ENCODE measurements at places on chromosomes 1 and 21.

GRCh38 chr1:186326009-186326408, 49.0 kb downstream of the TPR start:
- no peak overlapping the region for H3K27ac ChIP-seq
- peaks cover 6% of the 10 kb centered on the region for H3K4me1 ChIP-seq
- H3K36me3 ChIP-seq = peaks cover 66% of the 10 kb centered on the region
- no peak overlapping the region for H3K4me3 ChIP-seq
- no peak for DNase-seq

- H3K27ac ChIP-seq = no peak overlapping the region
- no peaks in the 10 kb centered on the region for H3K36me3 ChIP-seq
- no peaks in the 10 kb centered on the region for H3K4me1 ChIP-seq
- no peaks in the 10 kb centered on the region for H3K27me3 ChIP-seq
- no peak overlapping the region for H3K4me3 ChIP-seq
Measured at GRCh38 chr1:114062477-114063099, 83.3 kb downstream of the OLFML3 start.

- H3K27ac ChIP-seq = peak overlapping the region; percentile 6
- peaks cover 15% of the 10 kb centered on the region for H3K4me1 ChIP-seq
- no peak for DNase-seq
- H3K27me3 ChIP-seq = no peaks in the 10 kb centered on the region
- peaks cover 38% of the 10 kb centered on the region for H3K36me3 ChIP-seq
Measured at GRCh38 chr1:11286735-11287410, 13.9 kb downstream of the UBIAD1 start.

- DNase-seq = no peak
- H3K27ac ChIP-seq = no peak overlapping the region
- no peak overlapping the region for H3K4me3 ChIP-seq
- H3K4me1 ChIP-seq = no peaks in the 10 kb centered on the region
Measured at GRCh38 chr1:42998386-42998785, 39.7 kb upstream of the SLC2A1 start.

GRCh38 chr1:7669559-7670311, 101.4 kb upstream of the VAMP3 start:
- no peaks in the 10 kb centered on the region for H3K36me3 ChIP-seq
- H3K27me3 ChIP-seq = peaks cover 9% of the 10 kb centered on the region
- DNase-seq = no peak

DNA sequence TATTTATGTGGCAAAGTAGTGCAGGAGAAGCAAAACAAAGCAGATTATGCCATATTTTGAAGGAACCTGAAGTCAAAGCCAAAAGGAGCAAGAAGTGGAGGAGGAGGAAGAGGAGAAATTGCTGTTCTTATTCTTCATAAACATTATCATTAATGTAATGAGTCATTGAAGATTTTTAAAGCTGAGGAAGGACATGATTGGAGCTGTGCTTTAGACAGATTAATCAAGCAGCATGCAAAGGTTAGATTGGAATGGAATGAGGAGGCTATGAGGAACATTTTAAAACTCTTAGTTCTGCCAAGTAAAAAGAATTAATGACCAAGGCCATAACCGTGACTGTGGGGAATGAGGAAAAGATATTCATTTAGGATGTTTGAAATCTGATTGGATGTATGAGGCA, 33.0 kb upstream of the HSD17B7 start:
- no peak for DNase-seq
- H3K4me1 ChIP-seq = no peaks in the 10 kb centered on the region
- no peak overlapping the region for H3K27ac ChIP-seq
- H3K4me3 ChIP-seq = no peak overlapping the region
- no peaks in the 10 kb centered on the region for H3K36me3 ChIP-seq

- H3K27me3 ChIP-seq = no peaks in the 10 kb centered on the region
- H3K36me3 ChIP-seq = peaks cover 40% of the 10 kb centered on the region
Measured at GRCh38 chr1:41003127-41003639, 18.3 kb downstream of the SLFNL1 start.

DNA sequence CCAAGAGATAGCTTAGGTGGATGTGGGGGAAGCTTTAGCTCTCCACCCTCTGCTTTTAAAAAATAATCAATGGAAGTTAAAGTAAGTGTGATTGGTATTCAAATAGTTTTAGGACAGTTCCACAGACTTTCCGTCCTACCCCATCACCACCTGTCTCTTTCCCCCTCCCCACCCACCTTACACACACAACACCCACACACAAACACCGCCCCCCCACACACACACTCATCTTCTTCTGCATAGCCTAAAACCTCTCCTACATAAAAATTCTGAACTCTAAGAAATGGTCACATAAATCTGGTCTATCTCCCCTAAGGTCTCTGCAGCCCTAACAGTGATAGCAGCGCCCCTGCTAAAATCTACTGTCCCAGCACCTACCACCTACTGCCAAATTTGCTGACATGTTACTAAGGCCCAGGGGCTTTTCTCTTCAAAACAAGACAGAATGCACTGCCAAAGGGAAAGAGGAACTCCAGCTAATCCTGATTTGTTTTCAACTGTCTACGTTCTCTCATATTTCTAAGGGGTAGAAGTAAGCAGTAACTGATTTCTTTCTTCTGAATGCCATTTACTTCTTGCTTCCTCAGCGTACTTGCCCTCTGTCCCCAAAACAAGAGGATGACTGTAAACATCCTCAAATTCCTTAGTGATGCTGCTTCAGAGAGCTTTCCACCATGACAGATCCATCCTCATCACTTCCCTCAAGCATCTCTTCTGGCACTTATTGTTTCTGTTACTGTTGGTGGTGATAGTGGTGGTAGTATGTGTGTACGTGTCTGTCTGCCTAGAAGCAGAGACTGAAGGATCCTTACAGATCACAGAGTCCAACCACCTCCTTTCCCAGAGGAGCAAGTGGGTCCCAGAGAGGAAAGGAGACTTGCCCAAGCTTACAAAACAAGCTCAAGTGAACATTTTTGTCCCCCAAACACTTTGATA, 56.8 kb downstream of the LUZP1 start:
- no peaks in the 10 kb centered on the region for H3K27me3 ChIP-seq
- H3K27ac ChIP-seq = peak overlapping the region; percentile 20
- H3K4me3 ChIP-seq = no peak overlapping the region
- H3K4me1 ChIP-seq = peaks cover 37% of the 10 kb centered on the region
- DNase-seq = no peak

GRCh38 chr1:212315907-212316306, 30.7 kb downstream of the PPP2R5A start:
- peaks cover 5% of the 10 kb centered on the region for H3K36me3 ChIP-seq
- DNase-seq = no peak
- H3K27me3 ChIP-seq = no peaks in the 10 kb centered on the region
- H3K4me1 ChIP-seq = peaks cover 27% of the 10 kb centered on the region

DNA sequence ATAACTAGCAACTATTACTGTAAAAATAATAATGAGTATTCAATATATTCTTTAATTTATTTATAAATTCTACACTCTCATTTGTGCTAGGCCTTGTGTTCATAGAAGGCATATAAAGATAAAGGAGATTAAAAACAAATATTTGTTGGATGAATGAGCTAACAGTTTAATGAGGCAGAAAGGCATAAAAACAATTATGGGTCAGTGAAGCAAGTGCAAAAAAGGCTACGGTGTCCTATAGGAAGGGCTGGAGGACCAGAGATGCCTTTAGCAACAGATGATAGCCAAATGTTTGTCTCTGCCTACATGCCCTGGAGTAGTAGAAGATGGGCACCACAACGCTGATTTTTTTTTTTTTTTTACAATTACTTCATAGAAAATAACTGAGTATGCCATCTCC, 45.7 kb downstream of the PTGS2 start:
- peaks cover 10% of the 10 kb centered on the region for H3K27me3 ChIP-seq
- no peaks in the 10 kb centered on the region for H3K36me3 ChIP-seq
- H3K4me3 ChIP-seq = no peak overlapping the region

DNA sequence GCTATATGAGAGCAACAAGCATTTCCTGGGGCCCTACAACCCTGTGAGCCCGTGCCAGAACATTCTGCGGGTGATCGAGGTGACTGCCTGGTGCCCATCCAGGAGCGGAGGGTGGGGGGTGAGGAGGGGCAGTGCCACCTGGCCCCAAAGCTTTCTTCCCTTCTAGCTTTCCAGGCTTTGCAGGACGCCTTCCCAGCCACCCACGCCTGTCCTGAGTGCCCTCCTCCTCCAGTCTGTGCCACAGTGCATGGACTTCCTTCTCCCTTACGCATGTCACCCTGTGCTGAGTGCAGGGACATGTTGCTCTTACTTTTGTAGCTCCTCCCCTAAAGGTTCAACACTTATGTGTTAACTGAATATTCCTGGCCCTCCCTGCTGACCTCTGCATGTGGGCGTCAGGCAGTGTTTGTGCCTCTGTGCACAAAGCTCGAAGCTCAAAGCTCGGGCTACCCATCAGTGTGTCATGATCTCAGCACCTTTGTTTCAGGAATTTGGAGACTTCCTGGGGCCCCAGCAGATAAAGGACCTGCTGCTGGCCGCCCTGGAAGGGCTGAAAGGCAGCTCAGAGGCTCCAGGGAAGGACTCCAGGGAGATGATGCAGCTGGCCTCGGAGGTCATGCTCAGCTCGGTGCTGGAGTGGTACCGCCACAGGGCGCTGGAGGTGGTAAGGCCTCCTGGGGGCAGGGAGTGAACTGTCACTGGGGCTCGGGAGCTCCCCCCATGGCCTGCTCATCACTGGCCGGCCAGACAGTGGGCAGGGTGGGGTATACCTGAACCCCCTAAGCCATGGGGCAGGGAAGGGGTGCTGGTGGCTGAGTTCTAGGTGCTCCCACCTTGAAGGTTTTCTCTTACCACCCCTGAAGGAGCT, 36.7 kb upstream of the TTC4 start:
- H3K4me3 ChIP-seq = no peak overlapping the region
- H3K27ac ChIP-seq = no peak overlapping the region
- no peaks in the 10 kb centered on the region for H3K36me3 ChIP-seq
- H3K27me3 ChIP-seq = no peaks in the 10 kb centered on the region
- no peak for DNase-seq
- H3K4me1 ChIP-seq = no peaks in the 10 kb centered on the region

GRCh38 chr1:60066001-60066400, 7.6 kb downstream of the C1orf87 start:
- no peaks in the 10 kb centered on the region for H3K27me3 ChIP-seq
- no peak for DNase-seq
- H3K4me3 ChIP-seq = no peak overlapping the region
- H3K4me1 ChIP-seq = no peaks in the 10 kb centered on the region
- no peaks in the 10 kb centered on the region for H3K36me3 ChIP-seq

GRCh38 chr1:160101037-160101716, 2.8 kb upstream of the IGSF8 start:
- peaks cover 38% of the 10 kb centered on the region for H3K4me1 ChIP-seq
- H3K4me3 ChIP-seq = peak overlapping the region; percentile 52
- peaks cover 22% of the 10 kb centered on the region for H3K36me3 ChIP-seq

DNA sequence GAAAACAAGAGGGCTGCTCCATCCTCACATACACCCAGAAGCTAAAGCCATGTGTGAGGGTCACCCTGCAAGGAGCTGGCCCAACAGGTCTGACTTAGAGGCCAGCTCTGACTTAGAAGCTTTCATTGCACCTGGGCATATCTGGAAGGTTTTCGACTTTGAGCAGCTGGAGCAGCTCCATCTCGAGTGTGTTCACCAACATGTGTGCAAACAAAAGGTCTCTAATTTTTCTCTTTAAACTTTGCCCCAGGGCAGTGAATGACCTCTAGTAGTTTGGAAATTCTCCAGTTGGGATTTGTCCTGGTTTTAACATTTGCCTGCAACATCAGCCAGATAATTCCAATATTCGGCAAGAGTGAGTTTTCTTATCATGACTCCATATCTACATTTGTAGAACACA, 108.3 kb downstream of the TNR start:
- no peaks in the 10 kb centered on the region for H3K4me1 ChIP-seq
- no peaks in the 10 kb centered on the region for H3K36me3 ChIP-seq
- H3K27ac ChIP-seq = no peak overlapping the region
- no peak overlapping the region for H3K4me3 ChIP-seq

DNA sequence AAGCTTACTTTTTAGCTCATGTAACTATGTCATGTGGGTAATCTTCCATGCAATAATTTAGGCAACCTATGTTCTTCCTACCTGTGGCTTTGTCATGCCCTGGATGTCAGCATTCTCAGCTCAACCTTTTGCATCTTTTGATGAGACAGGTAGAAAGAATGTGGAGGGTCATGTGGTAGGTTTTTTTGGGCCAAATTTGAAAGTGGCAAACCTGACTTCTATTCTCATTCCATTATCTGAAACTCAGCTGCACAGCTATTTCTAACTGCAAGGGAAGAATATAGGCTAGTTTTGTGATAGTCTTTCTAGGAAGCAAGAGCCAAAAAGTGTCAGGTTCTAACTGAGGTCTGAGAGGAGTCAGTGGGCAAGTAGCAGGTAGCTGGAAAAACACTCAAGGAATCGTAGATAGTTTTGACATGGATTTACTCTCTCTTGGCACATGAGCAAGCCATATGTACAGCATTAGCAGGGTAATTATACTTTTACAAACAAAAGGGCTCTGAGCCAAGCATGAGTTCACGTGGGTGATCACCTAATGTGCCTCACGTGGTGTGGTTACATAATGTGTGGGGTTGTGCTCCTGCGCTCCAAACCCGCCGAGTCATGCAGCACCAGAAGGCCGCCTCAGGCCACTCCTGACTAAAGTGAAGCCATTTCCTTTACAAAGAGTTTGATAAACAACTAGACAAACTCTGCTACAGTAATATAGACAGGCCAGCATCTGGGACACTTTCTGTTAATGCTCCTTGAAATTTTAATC, 1013.8 kb downstream of the PLA2G4A start:
- no peak for DNase-seq
- H3K36me3 ChIP-seq = no peaks in the 10 kb centered on the region
- no peaks in the 10 kb centered on the region for H3K27me3 ChIP-seq
- no peak overlapping the region for H3K4me3 ChIP-seq
- no peaks in the 10 kb centered on the region for H3K4me1 ChIP-seq

GRCh38 chr1:164702216-164702615, 143.2 kb downstream of the PBX1 start:
- H3K27ac ChIP-seq = no peak overlapping the region
- H3K4me1 ChIP-seq = no peaks in the 10 kb centered on the region

DNA sequence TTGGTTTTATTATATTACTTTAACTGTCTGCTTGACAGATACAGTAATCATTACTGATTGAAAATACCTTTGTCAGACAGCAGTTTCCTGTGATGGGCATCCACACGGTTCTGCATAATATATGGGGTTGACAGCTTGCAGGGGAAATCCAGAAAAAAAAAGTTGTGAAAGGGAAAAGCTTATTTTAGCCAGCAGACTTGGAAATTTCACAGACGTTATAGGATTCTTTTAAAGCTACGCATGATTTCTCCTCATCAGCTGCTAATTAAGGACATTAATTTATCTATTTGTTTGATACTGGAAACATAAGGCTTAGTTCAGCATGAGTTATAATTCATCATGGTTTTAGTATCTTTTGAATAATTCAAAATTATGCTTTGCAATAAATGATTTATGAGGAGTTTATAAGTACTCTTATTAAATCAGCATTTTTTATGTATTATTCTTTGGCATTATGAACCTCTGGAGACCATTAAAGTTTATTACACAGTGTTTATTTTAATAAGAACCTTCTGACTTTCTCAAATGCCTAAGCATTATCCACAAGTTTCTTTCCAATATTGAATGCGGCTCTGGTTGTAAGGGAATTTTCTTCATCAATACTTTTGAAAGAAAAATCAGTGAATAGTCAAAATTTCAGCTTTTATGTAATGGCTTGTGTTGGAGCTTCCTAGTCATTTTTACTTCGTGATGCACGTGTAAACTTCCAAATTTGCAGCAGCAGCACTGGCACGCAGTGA, 235.3 kb upstream of the KCNK2 start:
- H3K36me3 ChIP-seq = no peaks in the 10 kb centered on the region
- no peaks in the 10 kb centered on the region for H3K27me3 ChIP-seq
- DNase-seq = no peak
- no peak overlapping the region for H3K4me3 ChIP-seq

- H3K27ac ChIP-seq = no peak overlapping the region
- no peaks in the 10 kb centered on the region for H3K27me3 ChIP-seq
- DNase-seq = no peak
- peaks cover 22% of the 10 kb centered on the region for H3K4me1 ChIP-seq
- H3K4me3 ChIP-seq = no peak overlapping the region
Measured at GRCh38 chr1:151811181-151811580, 6.0 kb upstream of the LINGO4 start.

Measured in central memory CD8-positive, alpha-beta T cell (primary cell).